ENCODE measurements at places on chromosomes 1 and 21. TPM values are rescaled to one million over a fixed set of nuclear protein-coding genes. Genes with fewer than 3 reads are reported as not detected.

Gene B3GALT2
- 10.2 TPM for total RNA-seq

Gene PPIAL4G
- total RNA-seq: not detected

Gene EDARADD
- 2.2 TPM for total RNA-seq

Gene BCAR3
- 35.9 TPM for total RNA-seq

- DNase-seq: no peak
Measured at GRCh38 chr1:160020196-160020595, 11.6 kb downstream of the PIGM start.

DNA sequence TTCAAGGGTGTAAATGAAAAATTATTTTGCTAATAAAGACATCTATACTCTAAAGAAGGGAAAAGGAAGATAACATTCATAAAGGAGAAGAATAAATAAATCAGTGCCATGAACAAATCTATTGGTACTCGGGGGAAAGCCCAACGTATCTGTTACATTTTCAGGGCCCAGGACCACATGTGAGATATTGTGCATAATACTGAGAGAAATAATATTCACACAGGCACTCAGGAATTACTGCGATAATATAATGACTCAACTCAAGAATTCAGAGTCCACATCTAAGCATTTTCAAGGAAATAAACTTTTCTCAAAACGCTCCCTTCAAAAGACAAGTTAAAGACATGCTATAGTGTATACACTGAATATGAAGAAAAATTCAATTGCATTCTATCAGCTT is 108.8 kb downstream of the SMYD2 start:
- no peak for DNase-seq

DNA sequence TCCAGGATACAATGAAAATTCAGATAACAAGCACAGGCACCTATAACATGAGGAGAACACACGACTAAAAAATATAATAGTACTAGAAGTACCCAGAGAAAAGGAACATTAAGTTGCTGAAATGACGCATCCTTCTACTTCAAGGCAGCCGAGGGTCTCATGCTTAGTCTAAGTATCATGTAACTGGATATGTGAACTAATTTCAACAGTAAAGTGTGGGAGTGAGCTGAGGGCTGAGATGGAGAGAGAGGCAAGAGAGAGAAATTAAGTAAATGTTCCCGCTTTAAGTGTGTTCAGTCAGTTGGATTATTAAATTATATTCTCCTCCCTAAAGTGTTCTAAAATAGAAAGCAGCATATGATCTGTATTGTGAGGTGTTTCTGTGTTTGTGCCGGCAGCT is 152.2 kb upstream of the KRTAP19-8 start:
- no peak for DNase-seq

- no peak for DNase-seq
Measured at GRCh38 chr1:192766009-192766625, 42.7 kb upstream of the RGS2 start.

DNA sequence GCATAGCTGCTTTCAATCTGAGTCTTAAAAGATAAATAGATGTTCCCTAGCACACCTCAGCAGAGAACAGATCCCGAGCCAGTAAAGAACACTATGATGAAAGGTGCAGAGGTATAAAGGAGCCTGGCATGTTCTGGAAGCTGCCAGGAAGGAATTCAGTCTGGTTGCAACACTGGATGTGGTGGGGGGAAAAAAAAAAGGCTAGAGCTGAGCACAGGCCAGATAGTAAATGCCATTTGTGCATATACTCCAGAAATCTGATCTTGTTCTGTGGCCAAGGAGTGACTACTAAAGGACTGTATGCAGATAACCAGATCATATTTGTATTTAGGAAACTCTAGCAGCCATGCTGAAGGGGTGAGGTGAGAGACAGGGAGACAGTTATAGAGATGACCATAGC is 240.3 kb downstream of the VAV3 start:
- DNase-seq: no peak

Data from sciatic nerve (tissue), 2 donors.